ENCODE measurements at places on chromosomes 7 and 10.

DNA sequence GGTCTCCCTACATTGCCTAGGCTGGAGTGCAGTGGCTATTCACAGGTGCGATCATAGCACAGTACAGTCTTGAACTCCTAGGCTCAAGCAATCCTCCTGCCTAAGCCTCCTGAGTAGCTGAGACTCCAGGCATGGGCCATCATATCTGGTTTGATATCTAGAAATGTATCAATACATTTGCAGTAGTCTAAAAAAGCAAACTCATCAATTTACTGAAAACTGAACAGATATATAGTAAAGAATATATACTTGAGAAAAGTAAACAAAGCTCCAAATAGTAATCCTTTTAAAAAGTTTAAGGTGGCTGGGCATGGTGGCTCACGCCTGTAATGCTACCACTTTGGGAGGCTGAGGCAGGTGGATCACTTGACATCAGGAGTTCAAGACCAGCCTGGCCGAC is 57.1 kb upstream of the KMT2C start:
- DNase-seq: no peak

DNA sequence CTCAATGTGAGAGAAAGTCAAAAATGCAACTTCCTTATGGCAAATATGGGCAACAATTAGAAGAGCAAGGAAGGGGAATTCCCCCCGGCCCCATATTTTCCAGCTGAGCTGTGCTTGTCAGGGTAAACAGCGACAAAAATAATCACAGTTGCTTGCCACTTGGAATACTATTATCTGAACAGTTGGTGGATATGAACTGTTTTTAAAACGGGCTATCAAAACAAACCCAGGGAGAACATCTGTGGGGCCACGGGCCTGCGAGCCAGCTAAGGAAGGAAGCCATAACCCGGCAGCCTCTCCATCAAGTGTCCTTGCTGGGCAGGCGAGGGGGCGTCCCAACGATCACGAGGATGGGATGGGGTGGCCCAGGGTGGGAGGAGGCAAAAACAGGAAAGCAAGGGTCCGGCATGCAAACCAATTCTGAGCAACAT is 228.4 kb downstream of the ARHGAP12 start:
- no peak for DNase-seq

DNA sequence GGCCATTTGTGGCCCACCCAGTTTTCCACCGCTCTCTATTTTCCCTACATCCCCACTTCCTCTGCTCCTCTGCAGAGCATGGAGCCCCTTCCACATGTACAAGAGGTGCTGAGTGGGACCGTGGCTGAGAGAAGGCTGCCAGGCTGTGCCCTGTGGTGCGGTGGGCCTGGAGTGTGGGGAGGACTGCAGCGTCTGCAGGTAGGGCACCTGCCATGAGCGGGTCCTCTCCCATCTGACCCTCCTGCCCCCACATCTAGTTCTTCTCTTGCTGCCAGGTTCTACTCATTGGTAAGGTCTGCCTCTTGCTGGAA is 145.6 kb upstream of the FAM20C start:
- DNase-seq: no peak

GRCh38 chr10:89702121-89702480 is 711 bp downstream of the KIF20B start:
- DNase-seq: no peak

DNA sequence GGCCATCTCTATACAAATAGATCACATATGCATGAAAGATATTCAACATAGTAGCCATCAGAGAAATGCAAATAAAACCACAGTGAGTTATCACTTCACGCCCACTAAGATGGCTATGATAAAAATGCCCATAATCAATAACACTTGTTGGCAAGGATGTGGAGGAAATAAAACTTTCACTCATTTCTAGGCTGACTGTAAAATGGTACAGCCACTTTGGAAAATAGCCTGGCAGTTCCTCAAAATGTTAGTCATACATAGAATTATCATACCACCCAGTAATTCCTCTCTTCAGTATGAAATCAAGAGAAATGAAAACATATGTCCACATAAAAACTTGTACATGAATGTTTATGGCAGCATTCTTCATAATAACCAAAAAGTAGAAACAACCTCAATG is 324.9 kb downstream of the LRRTM3 start:
- DNase-seq: no peak

DNA sequence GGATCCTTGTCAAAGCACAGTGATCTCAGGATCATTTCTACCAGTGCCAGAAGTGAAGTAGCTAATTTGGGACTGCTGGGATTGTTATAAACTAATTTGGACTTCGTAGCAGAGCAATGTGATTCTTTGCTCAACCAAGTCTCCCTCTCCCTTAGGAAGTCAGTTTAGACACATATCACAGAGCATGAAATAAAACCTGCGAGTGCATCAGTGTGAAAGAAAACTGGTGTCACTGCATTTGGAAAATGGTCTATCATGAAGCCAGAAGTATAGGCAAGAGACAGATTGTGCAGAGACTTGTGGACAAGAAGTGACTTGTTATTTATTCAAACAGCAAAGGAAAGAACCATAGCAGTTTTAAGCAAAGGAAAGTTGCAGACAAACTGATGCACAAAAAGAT is 560.5 kb upstream of the NRG3 start:
- no peak for DNase-seq

DNA sequence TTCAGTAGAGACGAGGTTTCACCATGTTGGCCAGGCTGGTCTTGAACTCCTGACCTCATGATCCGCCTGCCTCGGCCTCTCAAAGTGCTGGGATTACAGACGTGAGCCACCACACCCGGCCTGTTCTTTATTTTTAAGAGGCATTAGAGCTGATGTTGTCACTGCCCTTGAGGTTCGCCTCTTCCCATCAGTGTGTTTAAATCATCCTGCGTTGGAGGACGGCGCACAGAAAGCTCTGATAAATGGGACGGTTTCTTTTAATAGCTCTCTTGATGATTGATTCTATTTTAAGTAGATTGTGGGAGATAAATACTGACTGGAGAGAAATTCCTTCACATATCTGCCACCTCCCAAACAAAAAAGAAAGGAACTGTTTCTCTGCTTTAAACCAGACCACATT is 29.0 kb downstream of the UPP1 start:
- DNase-seq: no peak

DNA sequence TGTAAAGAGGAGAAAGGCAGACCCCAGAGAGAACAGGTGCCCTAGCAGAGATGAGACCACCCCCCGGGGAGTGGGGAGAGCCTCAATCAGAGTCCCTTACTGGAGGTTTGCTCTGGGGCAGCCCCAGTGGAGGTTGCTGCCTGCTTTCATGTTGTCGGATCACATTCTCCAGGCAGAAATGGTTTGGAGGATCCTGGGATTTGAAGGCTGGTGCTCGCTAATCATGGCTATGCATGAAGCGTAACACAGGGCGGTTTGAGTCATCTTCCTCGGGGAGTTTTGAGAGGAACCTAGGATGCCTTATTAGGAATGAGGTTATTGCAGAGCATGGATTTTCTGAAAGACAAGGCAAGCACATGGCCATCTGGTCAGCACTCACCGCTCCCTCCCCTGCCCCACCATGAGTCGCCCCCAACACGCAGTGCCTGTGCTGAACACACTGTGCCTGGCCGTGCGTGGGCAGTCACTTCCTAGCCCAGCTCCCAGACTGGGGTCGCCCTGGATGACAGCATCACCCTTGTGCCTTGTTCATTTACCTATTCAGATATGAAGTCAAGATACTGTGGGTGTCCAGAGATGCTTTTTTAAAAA is 319.9 kb downstream of the DPP6 start:
- no peak for DNase-seq

DNA sequence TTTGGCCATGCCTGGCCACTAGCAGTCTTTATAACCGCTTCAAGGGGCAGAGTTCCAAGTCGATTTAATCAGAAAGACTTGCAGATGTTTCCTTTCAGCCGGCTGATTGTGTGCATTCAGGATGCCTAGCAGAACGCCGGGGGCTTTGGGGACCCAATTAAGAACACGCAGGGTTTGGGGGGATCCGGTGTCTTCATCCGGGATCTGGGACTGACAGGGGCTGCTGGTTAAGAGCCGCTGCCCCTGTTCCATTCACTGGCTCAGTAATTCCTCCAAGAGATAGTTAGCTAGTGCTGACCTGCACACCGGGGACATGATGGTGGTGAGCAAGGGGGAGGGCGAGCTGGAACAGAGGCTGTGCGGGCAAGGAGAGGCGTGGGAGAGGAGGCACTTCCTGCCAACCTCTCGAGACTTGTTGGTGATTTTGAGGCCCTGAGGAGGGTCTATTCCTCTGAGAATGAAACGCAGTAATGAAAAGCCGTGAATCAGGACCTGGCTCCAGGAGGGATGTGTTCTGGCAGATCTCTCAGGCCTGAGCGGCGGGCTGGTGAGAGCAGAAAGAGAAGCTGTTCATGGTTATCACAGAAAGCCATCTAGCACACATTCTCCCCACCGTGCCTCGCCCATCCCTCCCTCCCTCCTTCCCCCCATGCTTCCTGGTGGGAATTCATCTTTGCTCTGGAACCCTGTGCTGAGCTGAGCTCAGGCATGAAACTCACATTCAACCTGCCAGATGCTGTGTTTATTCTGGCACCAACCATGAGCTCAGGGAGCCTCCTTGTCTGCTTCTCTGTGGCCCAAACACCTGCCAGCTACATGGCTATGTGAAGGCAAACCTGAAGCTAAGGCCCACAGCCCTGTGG is 152.0 kb downstream of the CCDC3 start:
- DNase-seq: no peak

GRCh38 chr10:111716032-111716431 is 467.5 kb downstream of the GPAM start:
- no peak for DNase-seq

GRCh38 chr10:57018452-57018851 is 657.4 kb upstream of the ZWINT start:
- DNase-seq: no peak

All from stimulated activated CD8-positive, alpha-beta memory T cell treated with anti-CD3 and anti-CD28 coated beads, Interleukin-15, amount 100 ng/mL, for 4 hours (primary cell).